ENCODE measurements at places on chromosomes 11 and 22.
A peak's percentile ranks its signal among the peaks of the same experiment; 100 is the strongest.

- no peak for DNase-seq
Measured at GRCh38 chr22:44231233-44231632, 50.5 kb downstream of the PARVG start.

DNA sequence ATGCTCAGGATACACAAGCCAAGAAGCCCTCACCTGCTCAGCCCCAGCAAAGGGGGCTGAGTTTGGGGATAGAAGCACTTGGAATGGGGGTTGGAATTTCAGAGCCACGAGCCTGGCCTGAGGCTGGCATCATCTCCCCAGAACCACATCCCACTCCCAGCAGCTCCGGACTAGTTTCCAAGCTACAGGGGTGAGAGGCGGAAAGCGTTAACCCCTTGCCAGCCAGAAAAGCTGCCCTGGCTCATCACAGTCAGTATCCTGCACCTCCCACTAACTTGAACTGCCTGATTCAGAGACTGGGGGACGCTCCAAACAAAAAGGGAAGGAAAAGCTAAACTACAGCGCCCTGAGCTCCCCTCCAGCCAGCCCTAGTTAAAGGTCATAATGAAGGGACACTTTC lies 19.0 kb upstream of the CHST1 start:
- no peak for DNase-seq

GRCh38 chr11:80473562-80473961 lies 1032.7 kb upstream of the TENM4 start:
- DNase-seq: no peak

GRCh38 chr11:111176603-111177002 lies 68.9 kb upstream of the POU2AF2 start:
- DNase-seq: no peak

DNA sequence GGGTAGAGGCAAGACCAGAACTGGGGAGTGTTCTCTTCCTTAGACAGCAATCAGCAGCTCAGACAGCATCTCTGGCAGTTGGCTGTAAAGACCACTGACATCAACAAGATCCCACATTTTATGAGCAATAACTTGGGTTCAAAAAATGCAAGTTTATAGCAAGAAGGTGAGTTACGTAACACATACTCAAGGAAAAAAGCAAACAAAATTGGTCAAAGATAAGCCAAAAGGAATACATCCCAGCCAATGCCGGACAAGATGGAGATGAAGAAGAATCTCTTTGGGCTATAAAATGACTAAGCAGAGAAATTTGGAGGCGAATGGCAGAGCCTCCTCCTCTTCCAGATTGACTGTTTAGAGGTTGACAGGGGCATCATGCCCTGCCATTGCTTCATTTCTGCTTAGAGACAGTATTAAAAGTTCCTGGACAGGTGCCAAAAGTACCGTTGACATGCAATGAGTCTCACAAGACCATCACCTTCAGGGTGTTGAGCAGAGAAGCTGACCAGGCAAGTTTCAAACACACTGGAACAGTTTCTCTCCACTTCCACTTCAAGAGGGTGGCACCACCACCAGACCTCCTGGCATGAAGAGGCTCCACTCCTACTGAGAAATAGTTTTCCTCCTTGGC lies 55.9 kb downstream of the ENDOD1 start:
- DNase-seq: no peak

- DNase-seq: no peak
Measured at GRCh38 chr11:2276280-2277007, 6.1 kb upstream of the ASCL2 start.

DNA sequence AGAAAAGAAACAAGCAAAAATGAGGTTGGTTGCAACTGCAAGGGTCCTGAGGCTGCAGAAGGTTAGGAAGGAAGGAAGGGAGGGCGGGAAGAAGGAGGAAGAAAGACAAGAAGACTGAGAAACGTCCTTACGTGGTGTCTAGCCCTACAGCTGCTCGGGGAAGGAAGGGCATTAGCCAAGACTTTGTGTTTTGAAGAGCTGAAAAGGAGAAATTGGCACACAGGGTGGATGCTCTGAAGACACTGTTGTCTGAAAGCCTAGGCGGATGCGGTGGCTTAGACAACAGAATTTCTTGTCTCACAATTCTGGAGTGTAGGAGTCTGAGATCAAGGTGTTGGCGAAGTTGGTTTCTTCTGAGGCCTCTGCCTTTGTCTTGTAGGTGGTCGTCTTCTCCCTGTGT lies 60.7 kb downstream of the MCM5 start:
- no peak for DNase-seq

- DNase-seq: no peak
Measured at GRCh38 chr11:46930089-46930488, 6.5 kb upstream of the CSTPP1 start.

DNA sequence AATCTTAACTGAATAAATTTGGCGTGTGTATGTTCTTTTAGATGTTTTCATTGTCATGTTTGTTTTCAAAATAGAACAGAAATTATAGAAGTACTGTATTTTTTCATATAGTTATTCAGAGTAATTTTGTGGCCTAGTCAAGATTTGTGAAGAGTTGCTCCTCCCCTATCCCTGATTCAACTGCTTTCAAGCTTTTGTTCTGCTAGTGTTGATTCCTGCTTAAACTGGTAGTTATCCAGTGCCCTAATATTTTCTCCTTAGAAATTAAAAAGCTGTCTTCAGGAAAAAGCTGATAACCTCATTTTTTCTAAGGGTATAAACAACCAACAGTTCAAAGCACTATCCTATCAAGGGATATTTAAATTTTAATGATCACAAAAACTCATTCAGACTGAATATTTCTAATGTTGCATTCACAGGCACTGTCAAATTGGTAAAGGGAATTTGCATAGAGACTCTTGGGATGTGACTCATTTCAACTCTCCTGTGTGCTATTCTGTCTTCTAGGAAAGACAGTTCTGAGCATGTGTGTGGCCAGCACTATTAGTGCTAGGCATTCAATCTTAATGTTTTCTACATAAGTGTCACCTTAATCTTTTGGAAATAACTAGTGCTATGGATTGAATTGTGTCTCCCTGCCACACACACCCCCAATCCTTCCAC lies 1776.0 kb downstream of the LRRC4C start:
- DNase-seq: no peak

DNA sequence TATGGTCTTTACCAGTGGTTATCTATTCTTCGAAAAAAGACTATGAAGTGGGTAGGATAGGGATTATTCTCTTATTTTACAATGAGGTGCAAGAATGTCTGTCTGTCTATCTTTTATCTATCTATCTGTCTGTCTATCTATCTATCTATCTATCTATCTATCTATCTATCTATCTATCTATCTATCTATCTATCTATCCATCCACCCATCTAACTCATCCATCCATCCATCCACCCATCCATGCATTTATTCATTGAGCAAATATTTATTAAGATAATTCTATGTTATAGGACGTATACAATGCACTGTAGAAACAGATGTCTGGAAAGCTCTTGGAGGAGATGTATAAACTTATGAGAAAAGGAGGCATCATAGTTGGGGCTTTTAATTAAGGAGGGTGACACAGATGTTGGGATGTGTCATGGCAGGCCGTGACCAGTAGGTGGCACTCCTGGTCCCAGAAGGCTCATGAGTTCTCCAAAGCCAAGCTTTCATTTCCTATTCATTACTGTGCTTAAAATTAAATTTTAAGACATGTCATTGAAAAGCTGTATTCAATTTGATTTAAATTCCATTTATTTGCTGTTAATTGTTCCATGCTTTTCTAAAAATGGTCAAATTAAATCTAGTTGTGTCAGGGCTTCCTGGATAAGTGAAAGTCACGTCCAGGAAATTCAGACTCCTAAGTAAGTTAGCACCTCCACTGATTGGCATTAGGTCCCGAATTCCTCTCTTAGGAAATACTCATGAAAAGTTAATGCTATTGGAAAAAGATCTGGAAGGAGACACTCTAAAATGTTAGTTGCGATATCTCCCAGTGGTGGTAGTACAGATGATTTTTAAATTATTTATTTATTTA lies 19.0 kb upstream of the E2F8 start:
- DNase-seq: peak; percentile 33

- no peak for DNase-seq
Measured at GRCh38 chr11:61155741-61156140, 5.5 kb downstream of the VPS37C start.

- no peak for DNase-seq
Measured at GRCh38 chr11:36153551-36153950, 135.7 kb downstream of the COMMD9 start.

GRCh38 chr11:65401073-65401802 lies 14.8 kb downstream of the FRMD8 start:
- DNase-seq: no peak

GRCh38 chr11:13702071-13702470 lies 33.6 kb downstream of the FAR1 start:
- DNase-seq: no peak

GRCh38 chr22:21857481-21857914 lies 9.9 kb downstream of the MAPK1 start:
- DNase-seq: no peak

- DNase-seq: no peak
Measured at GRCh38 chr11:126991596-126991995, 9.0 kb downstream of the KIRREL3 start.

DNA sequence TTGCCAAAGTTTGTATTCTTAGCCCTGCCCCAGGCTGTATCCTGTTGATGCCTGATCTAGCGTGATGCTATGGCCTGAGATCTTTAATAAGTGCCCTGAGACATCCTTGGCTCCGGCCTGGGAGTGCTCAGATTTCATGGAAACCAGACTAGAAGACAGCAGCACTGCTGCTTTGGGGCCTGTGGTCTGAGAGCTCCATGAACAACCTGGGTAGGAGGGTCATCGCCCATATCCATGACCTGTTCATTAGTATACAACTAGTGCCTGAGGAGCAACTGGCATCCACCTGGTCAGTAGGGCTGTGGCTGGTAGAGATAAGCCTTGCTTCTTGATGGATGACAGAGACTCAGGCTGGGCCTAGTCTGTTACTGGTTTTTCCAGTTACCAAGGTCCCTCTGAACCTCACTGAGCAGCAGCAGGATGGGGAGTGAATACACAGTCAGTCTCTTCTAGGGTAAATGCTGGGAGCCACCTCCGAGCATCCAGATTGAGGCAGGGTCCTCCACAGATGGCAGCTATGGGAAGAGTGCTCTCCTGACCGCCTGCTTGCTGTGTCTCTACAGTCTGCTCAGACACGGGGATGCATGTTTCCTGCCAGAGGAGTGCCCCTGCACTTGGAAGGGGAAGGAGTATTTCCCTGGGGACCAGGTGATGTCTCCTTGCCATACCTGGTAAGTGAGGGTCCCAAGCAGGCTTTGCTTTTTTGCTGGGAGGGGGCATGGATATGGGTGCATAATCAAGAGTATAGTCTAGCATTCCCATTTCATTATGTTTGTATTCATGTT lies 39.0 kb downstream of the OTOG start:
- DNase-seq: no peak

DNA sequence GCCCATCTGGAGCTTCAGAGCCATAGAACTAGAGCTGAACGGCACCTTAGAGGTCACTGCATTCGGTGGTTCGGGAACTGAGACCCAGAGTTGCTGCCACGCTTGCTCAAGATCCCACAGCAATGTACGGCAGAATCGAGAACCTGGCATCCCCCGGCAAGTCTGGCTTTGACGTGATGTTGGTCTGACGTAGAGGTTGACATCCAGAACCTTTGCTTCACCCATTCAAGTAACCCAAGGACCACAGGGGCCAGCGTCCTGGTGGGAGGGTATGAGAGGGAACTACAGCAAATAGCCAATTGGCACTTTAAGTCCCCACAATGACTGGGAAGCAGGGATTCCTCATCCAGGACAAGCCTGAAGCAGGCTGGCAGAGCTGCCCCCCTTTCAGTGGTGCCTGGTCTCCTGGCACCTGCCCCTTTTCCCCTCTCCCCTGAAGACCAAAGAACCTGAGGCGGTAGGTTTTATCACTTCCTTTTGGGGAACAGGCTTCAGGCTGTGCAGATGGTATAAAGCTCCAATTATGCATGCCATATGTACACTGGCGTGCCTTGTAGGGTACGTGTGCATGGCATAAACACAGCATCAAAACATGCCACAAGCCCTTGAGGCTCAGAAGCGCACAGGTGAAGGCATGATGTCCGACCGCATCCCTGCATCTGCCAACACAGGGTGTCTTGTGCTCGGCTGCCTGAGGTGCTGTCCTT lies 15.3 kb upstream of the TEF start:
- no peak for DNase-seq

GRCh38 chr22:40022536-40023240 lies 27.9 kb downstream of the FAM83F start:
- DNase-seq: no peak

DNA sequence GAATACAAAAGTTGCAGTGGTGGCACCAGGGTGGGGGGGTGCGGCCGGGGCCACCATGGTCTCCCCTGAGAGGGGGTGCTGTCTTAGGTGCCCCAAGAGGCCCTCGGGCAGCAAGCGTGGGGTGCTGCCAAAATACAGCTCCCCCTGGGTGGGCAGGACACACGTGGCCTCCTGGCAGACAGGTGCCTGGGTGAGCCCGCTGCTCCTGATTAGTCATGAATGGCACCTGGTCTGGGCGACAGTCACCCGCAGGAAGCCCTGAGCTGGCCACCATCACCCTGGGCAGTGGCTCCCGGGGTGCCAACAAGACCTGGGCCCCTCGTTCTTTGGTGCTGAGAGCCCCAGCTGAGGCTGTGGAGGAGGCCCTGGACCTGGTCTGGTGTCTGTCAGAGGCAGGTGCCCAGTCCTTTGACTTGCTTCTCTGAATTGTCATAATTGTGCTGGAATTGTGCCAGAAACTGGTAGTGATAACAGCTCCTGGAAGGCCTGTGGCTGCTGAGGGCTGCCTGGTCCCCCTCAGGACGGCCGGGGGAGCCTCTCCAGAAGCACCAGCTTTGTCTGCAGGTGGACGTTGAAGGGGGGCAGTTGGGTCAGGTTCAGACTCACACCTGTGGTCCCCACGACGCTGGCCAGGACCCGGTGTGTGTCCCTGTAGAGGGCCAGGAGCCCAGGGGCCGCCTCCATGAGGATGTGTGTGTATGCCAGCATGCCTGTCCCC lies 14.8 kb downstream of the ALG12 start:
- no peak for DNase-seq

- DNase-seq: no peak
Measured at GRCh38 chr11:61089806-61090491, 12.3 kb upstream of the CD5 start.

GRCh38 chr22:43167001-43167589 lies 15.7 kb downstream of the TSPO start:
- no peak for DNase-seq

GRCh38 chr11:27447288-27448183 lies 25.1 kb downstream of the LGR4 start:
- no peak for DNase-seq

DNA sequence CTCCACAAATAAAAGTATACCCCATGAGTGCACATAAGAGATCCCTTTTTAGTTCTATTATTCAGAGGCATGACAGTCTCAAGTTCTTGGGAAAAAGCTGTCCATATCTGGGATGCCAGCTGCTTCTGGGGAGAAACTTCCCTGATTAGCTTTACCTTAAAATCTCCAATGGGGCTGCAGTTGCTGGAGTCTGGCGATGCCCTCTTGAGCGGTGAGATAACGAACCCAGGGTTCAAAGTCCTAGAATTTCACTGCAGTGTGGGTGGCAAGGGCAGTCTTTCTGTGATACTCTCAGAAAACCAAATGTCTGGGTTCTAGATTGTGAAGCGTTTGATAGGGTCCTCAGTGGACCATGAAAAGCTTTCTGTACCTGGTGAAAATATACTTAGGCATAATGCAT lies 7.4 kb upstream of the PRR33 start:
- DNase-seq: no peak
